CD8-positive, alpha-beta memory T cell (primary cell): ENCODE measurements at places on chromosomes 1 and 21.

GRCh38 chr1:208174731-208175507, 69.3 kb downstream of the PLXNA2 start:
- no peak overlapping the region for H3K27ac ChIP-seq
- no peak overlapping the region for H3K4me3 ChIP-seq
- no peaks in the 10 kb centered on the region for H3K4me1 ChIP-seq
- no peaks in the 10 kb centered on the region for H3K36me3 ChIP-seq
- H3K27me3 ChIP-seq: no peaks in the 10 kb centered on the region
- DNase-seq: no peak

DNA sequence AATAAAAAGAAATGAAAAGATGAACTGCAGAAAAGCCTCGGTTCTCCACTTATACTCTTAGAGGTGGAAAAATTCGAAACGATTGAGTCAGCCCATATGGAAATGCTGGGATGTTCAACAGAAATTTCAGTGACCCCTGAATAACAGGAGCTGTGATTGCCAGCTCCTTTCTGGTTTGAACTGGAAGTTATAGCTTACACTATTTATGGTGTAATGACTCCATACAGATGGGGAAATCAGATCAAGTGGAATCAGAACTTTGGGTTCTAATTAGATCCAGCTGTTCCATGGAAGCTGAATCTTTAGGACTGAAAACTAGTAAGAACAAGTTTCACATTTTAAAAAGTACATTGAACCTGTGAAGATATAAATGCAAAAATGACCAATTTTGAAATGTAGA, 569.3 kb upstream of the ZRANB2 start:
- no peaks in the 10 kb centered on the region for H3K4me1 ChIP-seq
- no peak for DNase-seq
- no peak overlapping the region for H3K4me3 ChIP-seq
- H3K36me3 ChIP-seq: no peaks in the 10 kb centered on the region
- no peak overlapping the region for H3K27ac ChIP-seq

DNA sequence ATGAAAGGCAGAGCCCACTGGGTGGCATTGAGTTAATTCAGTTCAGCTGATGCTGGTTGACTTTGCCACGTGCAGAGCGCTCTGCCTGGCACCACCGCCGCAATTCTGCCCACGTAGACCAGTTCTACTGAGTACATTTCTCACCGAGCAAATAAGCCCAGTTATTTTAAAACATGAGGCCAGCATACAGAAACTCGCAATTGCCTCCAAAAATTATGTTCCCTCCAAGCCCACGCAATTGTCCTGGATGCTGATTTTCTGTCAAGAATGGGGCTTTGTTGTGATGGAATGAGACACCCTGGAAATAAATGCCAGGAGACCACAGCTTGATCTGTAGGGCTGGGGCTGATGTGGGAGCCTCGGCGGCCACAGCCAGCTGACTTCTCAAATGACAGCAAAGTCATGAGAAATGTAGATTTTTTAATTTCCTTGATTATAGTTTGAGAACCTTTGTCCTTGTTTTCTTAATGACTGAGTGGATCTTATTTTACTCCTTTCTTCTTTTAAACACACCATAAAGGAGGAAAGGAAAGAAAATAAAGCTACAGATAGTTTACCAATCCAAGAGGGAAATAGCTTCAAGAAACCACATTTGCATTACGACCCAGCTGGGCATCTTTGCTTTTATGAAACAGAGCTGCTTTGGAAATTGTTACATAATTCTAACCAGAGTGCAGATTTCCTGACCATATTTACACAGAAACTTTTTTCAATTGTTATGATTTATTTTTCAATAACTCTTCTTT, 11.6 kb upstream of the PARP1 start:
- H3K27me3 ChIP-seq: no peaks in the 10 kb centered on the region
- no peak overlapping the region for H3K4me3 ChIP-seq

DNA sequence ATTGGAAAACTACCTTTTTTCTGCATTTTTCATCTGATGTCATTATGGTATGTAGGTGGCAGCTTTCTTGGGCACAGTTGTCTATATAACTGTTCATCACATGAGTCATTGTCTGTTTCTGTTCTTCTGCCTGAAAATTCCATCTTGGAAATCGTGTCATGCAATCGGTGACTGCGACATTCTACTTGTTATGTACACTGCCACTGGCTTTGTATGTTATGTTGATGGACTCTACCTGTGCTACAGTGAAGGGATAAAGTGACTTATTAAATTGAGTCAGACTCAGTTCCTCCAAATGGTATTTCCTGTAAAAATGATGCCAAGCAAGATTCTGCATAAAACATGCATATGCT, 8.6 kb downstream of the SMAP2 start:
- no peak for DNase-seq
- peak overlapping the region; percentile 95 for H3K27ac ChIP-seq
- H3K4me1 ChIP-seq: peaks cover 94% of the 10 kb centered on the region
- no peaks in the 10 kb centered on the region for H3K27me3 ChIP-seq
- peak overlapping the region; percentile 40 for H3K4me3 ChIP-seq

GRCh38 chr1:163347106-163347505, 25.4 kb downstream of the NUF2 start:
- H3K27ac ChIP-seq: no peak overlapping the region
- no peaks in the 10 kb centered on the region for H3K4me1 ChIP-seq
- no peak for DNase-seq
- H3K4me3 ChIP-seq: no peak overlapping the region
- H3K27me3 ChIP-seq: no peaks in the 10 kb centered on the region

- H3K4me1 ChIP-seq: no peaks in the 10 kb centered on the region
- no peaks in the 10 kb centered on the region for H3K36me3 ChIP-seq
- H3K27ac ChIP-seq: no peak overlapping the region
- no peaks in the 10 kb centered on the region for H3K27me3 ChIP-seq
- no peak overlapping the region for H3K4me3 ChIP-seq
Observed at GRCh38 chr1:111976332-111976731, 13.1 kb downstream of the KCND3 start.

DNA sequence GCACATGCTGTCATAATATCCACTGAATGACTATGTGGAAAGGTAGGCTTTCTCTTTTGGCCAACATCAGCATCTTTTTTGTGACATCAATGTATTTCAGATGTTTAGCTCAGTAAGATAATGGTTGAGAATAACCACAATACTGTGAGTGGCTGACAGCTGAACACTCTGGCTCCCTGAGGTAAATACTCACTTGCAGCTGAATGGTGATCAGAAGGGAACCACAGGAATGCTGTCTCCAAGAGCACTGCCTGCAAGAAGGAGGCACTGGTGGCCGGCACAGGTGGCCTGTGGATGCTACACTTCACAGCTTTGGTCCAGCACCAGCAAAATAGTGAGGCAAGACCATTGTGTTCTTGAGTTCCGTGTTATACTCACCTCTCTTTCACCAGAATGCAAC, 118.7 kb upstream of the PPM1J start:
- H3K36me3 ChIP-seq: no peaks in the 10 kb centered on the region
- no peak overlapping the region for H3K4me3 ChIP-seq
- no peaks in the 10 kb centered on the region for H3K4me1 ChIP-seq

GRCh38 chr1:84174051-84174556, 30.0 kb downstream of the PRKACB start:
- no peak for DNase-seq
- no peaks in the 10 kb centered on the region for H3K4me1 ChIP-seq
- H3K4me3 ChIP-seq: no peak overlapping the region
- no peaks in the 10 kb centered on the region for H3K36me3 ChIP-seq
- H3K27ac ChIP-seq: no peak overlapping the region

- no peaks in the 10 kb centered on the region for H3K4me1 ChIP-seq
- H3K27ac ChIP-seq: no peak overlapping the region
- no peaks in the 10 kb centered on the region for H3K27me3 ChIP-seq
- no peak overlapping the region for H3K4me3 ChIP-seq
Observed at GRCh38 chr1:236016782-236017400, 48.0 kb downstream of the NID1 start.

DNA sequence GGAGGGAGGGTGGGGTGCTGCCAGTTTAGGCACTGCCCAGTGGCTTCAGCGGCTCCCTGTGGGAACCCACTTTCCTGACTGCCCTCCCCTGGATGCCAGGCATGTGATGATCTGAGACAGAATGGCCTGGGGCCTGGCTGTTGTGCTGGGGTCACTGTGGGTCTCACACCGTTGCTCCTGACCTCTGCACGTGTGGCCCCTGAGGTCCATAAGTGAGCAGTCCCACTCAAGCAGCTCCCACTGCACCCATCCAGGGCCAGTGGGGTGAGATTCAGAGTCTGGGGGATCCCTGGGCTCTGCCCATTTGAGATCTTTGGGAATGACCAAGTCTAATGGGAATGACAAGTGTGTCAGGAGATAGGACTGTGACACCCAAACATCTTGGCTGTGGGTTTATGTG, 18.0 kb downstream of the PODN start:
- DNase-seq: no peak
- no peak overlapping the region for H3K27ac ChIP-seq
- no peak overlapping the region for H3K4me3 ChIP-seq
- H3K36me3 ChIP-seq: no peaks in the 10 kb centered on the region
- no peaks in the 10 kb centered on the region for H3K4me1 ChIP-seq

DNA sequence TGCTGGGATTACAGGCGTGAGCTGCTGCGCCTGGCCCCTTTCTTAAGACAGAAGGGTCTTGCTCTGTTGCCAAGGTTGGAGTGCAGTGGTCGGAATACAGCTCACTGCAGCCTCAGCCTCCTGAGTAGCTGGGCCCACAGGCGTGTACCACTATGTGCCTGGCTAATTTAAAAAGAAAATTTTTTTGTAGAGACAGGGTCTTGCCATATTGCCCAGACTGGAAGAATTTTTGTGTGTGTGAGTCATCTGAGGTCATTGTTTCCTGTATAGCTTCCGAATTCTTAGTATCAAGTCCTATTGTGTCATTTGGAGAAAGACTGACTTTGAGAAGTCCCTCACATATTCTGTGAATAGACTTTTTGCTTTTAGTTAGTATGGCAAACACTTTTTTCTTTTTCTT, 4.7 kb downstream of the SZRD1 start:
- H3K4me3 ChIP-seq: no peak overlapping the region
- no peak overlapping the region for H3K27ac ChIP-seq
- H3K27me3 ChIP-seq: no peaks in the 10 kb centered on the region
- DNase-seq: no peak
- peaks cover 3% of the 10 kb centered on the region for H3K36me3 ChIP-seq

DNA sequence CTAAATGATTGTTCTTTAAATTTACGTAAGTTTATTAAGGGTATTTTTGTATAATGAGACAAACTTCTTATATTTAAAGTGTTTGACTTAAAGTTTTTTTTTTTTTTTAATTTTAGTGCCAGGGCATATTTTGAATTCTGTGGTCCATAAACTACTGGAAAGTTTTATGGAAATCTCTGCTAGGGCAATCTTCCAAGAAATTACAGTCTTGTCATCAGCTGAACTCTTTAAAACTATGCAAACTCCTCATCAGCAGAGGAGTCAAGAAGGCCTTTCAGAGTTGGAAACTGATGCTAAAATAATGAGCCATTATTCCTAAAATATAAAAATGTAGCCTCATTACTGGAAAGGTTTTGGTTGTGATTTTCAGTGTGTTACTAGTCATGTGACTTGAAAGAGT, 1201.9 kb downstream of the BRINP3 start:
- H3K4me3 ChIP-seq: no peak overlapping the region
- no peak overlapping the region for H3K27ac ChIP-seq
- no peak for DNase-seq
- H3K27me3 ChIP-seq: no peaks in the 10 kb centered on the region
- H3K4me1 ChIP-seq: no peaks in the 10 kb centered on the region

GRCh38 chr1:56551691-56552090, 27.7 kb downstream of the PLPP3 start:
- no peak overlapping the region for H3K4me3 ChIP-seq
- H3K27me3 ChIP-seq: no peaks in the 10 kb centered on the region
- H3K4me1 ChIP-seq: no peaks in the 10 kb centered on the region
- H3K27ac ChIP-seq: no peak overlapping the region

- H3K4me1 ChIP-seq: no peaks in the 10 kb centered on the region
- H3K36me3 ChIP-seq: no peaks in the 10 kb centered on the region
- H3K4me3 ChIP-seq: no peak overlapping the region
- no peak for DNase-seq
- H3K27ac ChIP-seq: no peak overlapping the region
Observed at GRCh38 chr1:23434260-23434775, 9.8 kb upstream of the TCEA3 start.

GRCh38 chr1:160429702-160430535, 29.6 kb downstream of the VANGL2 start:
- no peaks in the 10 kb centered on the region for H3K27me3 ChIP-seq
- H3K27ac ChIP-seq: peak overlapping the region; percentile 40
- peak; percentile 11 for DNase-seq
- no peaks in the 10 kb centered on the region for H3K36me3 ChIP-seq

- no peaks in the 10 kb centered on the region for H3K36me3 ChIP-seq
- no peak overlapping the region for H3K27ac ChIP-seq
- H3K4me1 ChIP-seq: peaks cover 13% of the 10 kb centered on the region
Observed at GRCh38 chr1:165843304-165843703, 15.9 kb downstream of the UCK2 start.

DNA sequence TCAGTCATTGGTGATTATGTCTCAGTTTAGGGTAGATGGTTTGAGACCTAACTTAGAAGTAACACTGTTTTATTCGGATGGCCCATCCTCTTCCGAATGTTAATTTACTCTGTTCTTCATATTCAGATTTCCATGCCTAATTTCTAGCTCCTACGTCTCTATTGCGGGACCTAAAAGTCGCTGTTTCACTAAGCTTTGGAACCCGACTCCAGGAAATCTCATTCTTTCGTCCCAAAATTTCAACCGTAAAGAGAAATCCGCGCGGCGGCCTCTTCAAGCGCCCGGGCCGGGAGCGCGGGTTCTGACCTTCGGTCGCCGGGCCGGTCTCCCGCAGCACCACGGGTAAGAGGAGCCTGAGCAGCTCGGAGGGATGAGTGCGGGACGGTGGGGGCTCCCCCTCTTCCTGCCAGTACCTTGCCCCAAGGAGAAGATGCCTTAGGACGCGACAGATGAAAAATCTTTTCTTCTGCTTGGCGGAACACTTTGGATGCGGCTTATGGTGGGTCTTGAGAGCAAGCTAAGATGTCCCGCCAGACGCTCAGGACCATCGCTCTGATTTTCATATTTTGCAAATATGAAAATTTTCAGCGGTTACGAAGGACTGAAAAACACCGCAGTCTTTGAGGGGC, 128.7 kb downstream of the PPIAL4G start:
- H3K36me3 ChIP-seq: no peaks in the 10 kb centered on the region
- no peaks in the 10 kb centered on the region for H3K4me1 ChIP-seq
- DNase-seq: no peak
- peaks cover 4% of the 10 kb centered on the region for H3K27me3 ChIP-seq
- no peak overlapping the region for H3K27ac ChIP-seq
- no peak overlapping the region for H3K4me3 ChIP-seq

- DNase-seq: no peak
- H3K36me3 ChIP-seq: no peaks in the 10 kb centered on the region
- no peak overlapping the region for H3K4me3 ChIP-seq
Observed at GRCh38 chr1:36070349-36070748, 13.5 kb upstream of the TEKT2 start.

DNA sequence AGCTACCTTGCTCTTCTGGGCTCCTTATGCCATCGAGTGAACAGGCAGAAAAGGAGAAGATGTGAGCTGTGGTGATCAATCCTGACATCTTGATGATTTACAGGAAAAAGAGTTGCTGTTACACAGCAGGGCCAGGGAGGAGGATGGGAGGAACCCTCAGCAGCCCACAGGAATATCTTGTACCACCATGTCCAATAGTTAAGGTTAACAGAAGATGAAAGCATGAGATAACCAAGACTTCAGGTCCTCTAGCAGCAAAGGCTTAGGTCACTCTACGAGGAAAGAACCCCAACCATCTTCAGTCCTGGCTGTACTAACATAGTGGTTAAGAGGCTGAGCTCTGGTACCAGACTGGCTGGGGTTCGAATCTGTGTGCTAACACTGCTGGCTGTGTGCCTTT, 12.1 kb upstream of the SELENBP1 start:
- no peak for DNase-seq
- H3K27ac ChIP-seq: no peak overlapping the region
- H3K4me3 ChIP-seq: no peak overlapping the region
- no peaks in the 10 kb centered on the region for H3K36me3 ChIP-seq
- no peaks in the 10 kb centered on the region for H3K27me3 ChIP-seq
